ENCODE measurements at places on chromosomes 4 and X.

DNA sequence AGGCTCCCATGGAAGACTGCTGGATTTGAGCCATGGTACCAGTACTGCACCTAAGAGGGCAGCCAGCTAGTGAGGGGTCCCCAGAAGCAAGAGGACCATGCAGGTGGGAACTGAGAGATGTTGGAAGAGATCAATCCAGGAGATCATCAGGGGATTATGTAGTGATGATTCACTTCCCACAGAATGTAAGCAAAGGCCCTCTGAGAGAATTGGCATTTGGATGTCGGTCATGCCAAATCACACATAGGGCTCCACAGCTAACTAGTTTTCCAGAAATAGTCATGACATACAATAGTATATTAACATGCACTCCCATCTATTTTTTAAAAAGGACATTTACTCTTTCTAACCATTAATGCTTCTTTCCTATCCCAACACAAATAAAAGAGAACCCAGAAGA, 112.5 kb downstream of the RASGEF1B start:
- DNase-seq: no peak

- DNase-seq: no peak
These were observed 14.5 kb downstream of the PRSS48 start for GRCh38 chr4:151291485-151291884.

DNA sequence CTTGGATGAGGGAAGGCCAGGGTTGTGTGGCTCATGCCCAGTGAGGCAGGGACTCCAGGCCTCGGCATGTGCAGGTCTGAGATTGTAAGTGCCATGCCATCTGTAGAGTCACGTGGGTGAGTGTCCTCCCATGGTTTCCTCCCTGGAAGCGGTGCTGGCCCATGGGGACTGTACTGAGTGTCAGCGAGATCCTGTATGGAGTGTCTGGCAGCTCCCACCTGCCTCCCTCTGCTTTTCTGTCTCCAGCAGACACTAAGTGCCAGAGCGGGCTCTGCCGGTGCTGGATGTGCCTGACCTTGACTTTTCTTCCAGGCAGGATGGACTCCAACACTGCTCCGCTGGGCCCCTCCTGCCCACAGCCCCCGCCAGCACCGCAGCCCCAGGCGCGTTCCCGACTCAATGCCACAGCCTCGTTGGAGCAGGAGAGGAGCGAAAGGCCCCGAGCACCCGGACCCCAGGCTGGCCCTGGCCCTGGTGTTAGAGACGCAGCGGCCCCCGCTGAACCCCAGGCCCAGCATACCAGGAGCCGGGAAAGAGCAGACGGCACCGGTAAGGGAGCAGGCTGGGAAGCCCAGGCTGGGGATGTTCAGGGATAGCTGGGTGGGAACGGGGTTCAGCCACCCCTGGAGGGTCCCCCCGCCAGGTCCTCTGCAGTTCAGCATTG, 7.6 kb downstream of the WFS1 start:
- no peak for DNase-seq

DNA sequence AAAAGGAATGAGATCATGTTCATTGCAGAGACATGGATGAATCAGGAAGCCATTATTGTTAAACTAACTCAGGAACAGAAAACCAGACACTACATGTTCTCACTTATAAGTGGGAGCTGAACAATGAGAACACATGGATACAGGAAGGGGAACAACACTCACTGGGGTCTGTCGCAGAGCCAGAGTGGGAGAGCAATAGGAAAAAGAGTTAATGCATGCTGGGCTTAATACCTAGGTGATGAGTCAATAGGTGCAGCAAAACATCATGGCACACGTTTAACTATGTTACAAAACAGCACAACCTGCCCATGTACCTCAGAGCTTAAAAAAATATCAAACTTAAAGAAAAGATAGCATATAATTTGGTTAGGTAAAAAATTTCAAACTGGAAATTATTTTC, 281.4 kb downstream of the PABPC4L start:
- DNase-seq: no peak

GRCh38 chr4:161148051-161148450, 1015.7 kb downstream of the FSTL5 start:
- no peak for DNase-seq

DNA sequence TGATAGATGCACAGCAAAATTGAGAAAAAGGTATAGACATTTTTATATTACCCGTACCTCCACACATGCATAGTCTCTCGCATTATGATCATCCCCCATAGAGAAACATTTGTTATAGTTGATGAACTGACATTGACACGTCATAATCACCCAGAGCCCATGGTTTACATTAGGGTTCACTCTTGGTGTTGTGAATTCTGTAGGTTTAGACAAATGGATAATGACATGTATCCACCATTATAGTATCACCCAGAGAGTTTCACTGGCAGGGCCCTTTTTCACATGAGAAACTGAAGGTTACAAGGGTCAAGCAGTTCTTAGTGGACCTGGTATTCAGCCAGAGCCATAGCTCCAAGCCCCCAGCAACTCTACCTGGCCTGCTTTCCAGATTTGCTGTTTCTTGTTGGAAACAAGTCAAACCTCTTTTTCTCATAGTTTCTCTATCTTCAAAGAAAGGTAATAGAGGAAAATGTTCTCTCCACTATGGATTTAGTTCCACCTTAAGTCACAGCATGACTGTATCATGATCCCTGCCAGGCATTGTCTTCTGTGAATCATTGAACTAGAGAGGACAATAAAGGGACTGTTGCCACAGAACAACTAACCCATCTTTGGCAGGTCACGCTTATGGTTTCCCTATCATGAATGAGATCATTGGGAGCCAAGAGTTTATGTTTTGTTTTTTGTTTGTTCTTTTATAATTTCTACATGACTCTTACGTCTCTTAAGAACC, 64.0 kb downstream of the HHIP start:
- no peak for DNase-seq

DNA sequence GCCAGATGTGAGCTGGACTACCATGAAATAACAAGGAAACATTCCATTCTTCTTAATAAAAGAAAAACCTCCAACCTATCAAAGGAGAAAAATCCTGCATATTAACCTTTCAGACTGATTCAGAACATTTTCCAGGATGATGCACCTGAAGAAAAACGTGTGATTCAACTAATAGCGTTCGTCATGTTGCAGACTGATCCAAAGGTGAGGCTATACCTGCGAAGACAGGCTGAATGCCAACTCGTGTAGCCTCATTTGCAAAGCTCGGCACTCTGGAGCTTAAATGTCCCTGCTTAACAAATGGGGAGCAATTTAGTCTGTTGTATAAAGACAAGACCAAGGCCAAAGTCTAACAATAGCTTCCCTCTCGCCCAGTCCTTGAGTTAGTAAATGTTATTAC, 172.0 kb upstream of the NOCT start:
- DNase-seq: no peak

- no peak for DNase-seq
These were observed 360.0 kb downstream of the CHIC1 start for GRCh38 chrX:73922856-73923455.

DNA sequence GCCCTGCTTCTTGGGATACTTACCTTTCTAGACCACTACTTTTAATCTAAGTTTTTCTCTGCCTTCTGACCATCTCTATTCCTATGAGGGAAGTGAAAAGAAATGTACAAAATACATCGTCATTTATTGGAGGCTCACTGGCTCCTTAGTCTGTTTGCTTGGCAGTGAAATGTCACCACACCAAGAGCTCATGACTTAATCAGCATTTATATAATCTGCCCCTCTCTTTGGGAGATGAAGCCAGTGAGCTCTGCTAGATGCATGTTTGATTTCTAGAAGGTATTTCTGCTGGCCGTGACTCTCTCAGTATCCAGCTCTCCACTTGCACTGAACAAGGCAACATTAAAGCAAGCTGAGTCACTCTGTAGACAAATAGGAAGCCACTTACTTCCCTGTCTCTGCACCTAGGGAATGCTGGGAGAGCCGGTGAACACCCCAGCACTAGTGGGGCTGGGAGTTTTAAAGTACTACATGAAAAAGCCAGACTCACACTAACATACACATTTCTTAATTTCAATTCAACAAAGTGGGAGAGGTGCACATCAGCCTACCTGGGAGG, 79.1 kb downstream of the MID1IP1 start:
- no peak for DNase-seq

DNA sequence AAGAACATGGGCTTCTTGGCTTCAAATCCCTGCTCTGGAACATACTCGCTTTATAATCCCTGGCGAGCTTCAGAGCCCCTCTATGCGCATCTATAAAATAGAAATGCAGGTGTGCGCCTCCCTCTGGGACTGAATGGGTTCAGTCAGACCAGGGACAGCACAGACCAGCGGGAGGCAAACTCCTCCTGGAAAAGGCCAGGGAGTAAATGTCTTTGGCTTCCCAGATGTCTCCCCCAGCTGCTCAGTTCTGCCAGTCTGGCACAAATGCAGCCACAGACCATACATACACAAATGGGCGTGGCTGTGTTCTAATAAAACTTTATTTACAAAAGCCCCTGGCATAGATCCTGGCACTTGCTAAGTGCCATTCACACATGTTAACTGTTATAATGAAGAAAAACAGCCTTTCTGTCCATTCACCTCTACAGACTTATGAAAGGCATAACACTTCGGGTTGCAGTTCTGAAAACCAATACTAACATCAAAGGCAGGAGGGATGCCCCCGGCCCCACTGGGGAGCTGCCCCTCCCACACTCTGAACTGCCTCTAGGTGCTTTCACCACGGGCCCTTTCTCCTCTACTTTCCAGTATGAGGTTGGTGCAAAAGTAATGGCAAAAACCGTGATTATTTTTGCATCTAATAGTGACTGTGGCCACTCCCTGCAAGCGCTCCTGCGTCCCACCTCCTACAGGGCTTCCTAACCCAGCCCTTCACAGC, 4.6 kb downstream of the JAKMIP1 start:
- DNase-seq: no peak

- no peak for DNase-seq
These were observed 90.5 kb downstream of the FBXO8 start for GRCh38 chr4:174192943-174193342.

GRCh38 chrX:28756647-28757046, 169.4 kb downstream of the IL1RAPL1 start:
- DNase-seq: no peak

DNA sequence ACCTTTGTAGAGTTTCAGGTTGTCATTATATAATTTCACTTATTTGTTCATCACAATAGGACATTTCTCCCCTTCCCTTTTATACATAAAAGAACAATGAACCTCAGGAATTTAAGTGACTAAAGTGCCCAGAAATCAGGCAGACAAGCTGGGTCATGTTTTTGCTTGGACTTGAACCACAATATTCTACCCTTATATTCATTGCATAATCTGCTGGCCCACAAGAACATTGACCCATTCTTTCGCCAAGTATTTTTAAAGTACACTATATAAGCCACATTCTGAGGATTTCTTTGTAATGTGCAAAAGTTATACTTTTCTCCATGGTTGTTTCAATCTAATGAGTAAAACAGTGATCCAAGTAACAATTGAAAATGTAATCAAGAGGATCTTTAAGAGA, 637.5 kb upstream of the SLIT2 start:
- DNase-seq: no peak

DNA sequence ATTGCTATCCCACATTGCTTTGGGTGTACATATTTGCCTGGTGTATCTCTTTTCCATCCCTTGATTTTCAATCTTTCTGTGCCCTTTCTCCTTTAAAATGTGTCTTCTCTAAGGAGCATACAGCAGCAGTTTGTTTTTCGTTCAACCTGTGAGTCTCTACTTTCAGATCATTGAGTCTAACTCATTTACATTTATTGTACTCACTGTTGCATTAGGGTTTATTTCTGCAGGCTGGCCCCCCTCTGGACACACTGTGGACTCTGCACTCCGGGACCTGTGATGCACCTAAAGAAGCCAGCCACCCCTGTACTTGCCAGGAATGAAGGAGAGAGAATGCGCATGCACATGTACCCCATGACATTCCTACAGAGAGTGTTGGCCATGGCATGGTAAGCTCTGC, 93.0 kb downstream of the FAM53A start:
- no peak for DNase-seq

GRCh38 chr4:153651587-153651986, 32.5 kb upstream of the TLR2 start:
- no peak for DNase-seq

DNA sequence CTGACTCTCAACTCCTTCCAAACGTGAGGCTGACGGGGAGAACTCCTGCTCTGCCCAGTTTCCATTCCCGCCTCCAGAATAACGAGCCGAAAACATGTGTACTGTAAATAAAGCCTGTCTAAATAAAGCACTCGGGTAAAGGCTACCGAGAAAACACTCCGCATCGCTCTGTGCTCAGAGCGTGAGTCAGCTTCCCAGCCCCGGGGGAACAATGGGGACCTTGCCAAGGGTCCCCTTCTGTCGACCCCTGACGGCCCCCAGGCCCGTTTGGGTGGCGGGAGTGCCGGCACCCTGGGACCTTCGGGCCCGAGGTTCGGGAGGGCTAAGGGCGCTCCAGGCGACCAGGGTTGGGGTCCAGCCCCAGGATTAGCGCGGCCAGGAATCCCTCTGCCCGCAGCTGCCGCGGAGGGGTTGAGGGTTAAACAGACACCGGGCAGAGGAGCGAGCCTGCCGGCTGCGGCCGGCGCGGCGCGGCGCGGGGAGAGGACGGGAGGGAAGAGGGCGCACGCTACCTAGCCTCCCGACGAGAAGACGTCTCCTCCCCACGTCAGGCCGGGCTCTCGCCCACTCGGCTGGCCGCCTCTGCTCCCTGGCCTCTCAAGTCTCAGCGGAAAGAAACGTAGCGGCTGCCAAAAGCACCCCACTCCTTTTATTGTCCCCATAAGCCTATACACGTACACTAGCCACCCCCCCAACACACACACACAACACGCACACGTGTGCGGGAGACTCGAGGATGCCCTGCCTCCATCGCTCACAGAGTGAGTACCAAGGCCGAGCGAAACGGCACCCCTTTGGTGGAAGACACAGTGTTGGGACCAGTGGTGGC, 85.5 kb downstream of the BCOR start:
- DNase-seq: no peak

DNA sequence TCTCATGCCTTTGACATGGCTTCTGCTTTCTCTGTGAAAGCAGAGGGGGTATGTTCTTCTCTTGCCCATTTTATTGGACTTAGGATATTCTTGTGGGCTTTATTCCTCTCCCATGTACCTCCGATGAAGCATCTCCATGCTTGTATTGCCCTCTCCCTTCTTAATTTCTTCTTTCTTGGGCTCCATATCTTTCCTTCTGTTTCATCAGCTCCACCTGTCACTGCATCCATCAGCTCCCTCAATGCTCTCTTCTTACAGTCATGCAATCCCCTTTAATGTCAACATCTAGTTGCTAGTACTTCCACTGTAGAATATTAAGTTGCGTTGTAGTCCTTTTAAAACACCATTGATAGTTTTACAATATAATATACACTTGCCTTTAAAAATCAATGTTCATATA, 257.6 kb downstream of the GPAT3 start:
- DNase-seq: no peak

DNA sequence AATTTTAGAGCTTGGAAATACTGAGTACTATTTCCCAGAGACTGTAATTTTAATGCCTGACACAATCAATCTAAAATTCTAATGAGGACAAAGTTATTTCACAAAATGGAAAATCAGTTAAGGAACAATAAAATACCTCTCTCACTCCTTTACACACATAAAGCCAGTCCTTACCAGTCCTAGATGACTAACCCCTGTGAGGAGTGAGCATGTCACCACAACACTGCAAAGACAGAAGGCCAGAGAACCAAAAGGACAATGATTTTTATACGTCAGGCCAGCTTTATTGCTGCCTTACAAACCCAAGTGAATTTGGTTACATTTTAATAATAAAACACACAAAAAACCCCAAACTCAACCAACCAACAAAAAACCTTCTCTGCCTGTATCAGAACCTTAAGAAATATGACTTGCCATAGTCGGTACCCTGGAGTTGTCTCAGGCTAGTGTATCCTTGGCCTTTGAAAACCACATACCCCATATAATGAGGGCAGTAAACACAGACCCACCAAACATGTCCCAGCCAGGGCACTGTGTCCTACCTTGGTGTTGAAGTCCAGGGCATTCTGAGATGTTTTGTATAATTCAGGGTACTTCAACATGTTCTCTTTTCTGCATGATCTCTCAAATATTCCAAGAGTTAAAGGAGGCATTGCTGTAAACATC, 57.6 kb downstream of the SHISA3 start:
- DNase-seq: no peak

Data from GM12891 (cell line).